ENCODE measurements at places on chromosomes 1 and 21.

DNA sequence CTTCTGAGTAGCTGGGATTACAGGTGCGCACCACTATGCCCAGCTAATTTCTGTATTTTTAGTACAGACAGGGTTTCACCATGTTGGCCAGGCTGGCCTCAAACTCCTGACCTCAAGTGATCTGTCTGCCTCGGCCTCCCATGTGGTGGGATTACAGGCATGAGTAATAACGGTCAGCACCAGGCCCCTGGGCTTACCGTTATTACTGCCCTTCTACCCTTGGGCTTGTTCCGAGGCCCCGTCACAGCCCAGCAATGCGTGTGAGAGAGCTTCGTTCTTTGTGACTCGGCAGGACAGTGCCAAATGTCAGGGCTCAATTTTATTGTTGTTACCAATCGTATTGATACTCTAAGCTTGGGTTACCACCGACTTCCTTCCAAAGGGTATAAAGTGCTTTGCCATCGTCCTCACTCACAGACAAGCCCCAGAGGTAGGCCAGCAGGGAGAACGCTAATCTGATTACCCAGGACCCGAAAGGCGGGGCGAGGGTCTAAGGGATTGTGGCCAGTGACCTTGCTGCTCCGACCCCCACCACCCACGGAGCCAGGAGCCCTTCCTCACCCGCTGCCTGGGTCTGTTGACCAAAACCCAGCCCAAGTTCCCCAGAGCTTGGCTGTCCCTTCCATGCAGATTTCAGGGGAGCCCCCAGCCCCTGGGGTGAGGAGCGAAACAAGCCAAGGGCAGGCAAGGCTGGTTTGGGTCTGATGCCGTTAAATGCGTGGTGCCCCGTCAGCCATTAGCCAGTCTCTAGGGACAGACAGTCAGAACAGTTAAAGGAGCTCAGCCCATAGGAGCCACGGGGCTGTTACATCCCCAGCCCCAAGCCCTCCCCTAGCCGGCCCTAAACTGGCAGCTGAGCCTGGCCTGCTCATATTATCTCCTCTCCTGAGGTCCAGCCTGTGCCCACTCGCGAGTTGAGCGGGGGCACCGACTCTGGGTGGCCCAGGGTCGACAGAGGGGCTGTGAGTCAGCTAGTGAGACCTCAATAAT is 54.9 kb upstream of the CASZ1 start:
- no peak for DNase-seq

DNA sequence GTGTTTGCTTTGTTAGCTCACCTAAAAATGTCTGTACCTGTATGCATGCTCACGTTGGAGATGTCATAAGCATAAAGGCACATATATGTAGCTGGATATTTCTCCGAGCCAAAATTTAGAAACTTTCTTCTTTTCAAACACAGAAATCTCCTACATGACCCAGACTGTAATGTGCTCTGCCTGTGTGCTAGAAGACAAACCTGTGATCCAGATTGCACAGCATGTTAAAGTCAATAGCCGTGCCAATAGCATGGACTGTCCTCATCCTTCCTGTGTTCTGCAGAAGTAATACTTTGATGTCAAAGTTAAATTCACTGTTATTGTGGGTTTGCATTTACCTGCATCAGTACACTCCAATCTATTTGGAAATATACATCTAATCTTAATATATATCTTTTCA is 346.2 kb upstream of the ZRANB2 start:
- no peak for DNase-seq

DNA sequence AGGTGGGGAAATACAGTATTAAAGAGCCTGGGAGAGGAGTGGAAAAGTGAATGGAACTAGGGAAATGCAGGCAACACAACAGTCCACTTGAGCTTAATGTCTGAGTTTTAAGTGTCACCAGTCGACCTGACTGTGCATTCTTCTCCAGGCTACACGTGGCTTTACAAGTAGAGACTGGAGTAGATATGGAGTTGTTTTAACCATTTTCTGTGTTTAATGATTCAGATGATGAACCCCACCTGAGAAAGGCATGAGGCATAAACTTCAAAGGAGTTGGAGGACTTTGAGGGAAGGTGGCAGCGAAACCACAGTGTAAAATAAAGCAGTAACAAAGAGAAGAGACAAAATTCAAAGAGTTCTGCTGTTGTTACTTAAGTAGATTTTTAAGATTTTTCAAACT is 12.6 kb downstream of the FUBP1 start:
- no peak for DNase-seq

DNA sequence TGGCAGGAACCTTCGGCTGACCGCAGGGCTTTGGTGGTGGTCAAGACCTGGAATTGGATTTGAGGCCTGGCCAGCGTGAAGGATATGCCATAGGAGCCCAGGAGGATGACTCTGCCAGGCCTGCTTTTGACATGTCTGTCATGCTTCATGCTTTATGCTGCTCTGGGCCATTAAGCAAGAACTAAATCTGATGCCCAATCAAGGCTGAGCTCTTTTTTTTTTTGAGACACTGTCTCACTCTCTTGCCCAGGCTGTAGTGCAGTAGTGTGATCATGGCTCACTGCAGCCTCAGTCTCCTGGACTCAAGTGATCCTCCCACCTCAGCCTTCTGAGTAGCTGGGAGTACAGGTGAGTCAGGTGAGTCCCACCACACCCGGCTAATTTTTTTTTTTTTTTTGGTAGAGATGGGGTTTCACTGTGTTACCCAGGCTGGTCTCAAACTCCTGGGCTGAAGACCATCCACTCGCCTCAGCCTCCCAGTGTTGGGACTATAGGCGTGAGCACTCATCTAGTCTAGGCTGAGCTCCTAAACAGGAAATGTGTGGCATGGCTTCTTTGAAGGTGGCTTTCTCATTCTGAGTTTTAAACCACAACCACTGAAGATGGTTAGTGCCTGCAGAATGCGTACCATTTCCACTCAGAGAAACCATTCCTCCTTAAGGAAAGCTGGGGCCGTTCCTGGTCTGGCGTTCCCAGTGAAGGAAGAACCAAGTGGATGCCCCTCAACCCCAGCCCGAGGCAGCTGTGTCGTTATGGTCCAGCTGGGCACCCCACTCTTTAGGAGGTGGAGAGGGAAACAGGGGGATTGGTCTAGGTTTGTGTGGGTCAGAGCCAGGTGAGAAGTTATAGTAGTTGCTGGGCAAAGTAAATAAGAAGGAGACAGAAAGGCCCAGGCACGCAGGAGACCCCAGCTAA is 34.2 kb upstream of the ATP5PO start:
- no peak for DNase-seq

GRCh38 chr21:34715518-34715917 is 46.7 kb downstream of the CLIC6 start:
- DNase-seq = no peak

GRCh38 chr1:33667386-33668282 is 195.2 kb downstream of the ZSCAN20 start:
- no peak for DNase-seq

Data from AG10803 (cell line).